ENCODE measurements at places on chromosomes 11 and 22. TPM values are rescaled to one million over a fixed set of nuclear protein-coding genes. Genes with fewer than 3 reads are reported as not detected.

GRCh38 chr11:67700548-67701262, 26.3 kb upstream of the ALDH3B2 start:
- H3K36me3 ChIP-seq: no peaks in the 10 kb centered on the region
- H3K27ac ChIP-seq: no peak overlapping the region
- no peak for DNase-seq
- no peak overlapping the region for H3K4me3 ChIP-seq

DNA sequence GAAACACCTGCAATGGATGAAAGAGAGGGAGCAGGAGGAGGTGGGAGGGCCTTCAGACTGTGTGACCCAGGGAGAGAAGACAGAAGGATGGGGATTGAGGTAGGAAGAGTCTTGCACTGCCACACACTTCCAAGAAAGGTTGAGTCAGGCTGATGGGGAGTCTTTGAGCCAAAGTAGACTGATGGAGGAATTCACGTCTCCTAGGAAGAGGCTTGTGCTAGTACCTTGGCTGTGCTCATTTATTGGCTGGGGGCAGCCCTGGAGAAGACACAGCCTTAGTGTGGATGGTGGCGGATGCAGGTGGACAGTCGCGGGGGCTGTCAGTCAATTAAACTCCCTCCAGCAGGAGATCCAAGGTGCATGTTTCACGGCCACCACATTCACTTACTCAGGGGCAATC, 16.2 kb upstream of the ACCSL start:
- no peak overlapping the region for H3K27ac ChIP-seq
- no peak overlapping the region for H3K4me3 ChIP-seq
- no peaks in the 10 kb centered on the region for H3K36me3 ChIP-seq
- H3K27me3 ChIP-seq: no peaks in the 10 kb centered on the region
- DNase-seq: no peak

DNA sequence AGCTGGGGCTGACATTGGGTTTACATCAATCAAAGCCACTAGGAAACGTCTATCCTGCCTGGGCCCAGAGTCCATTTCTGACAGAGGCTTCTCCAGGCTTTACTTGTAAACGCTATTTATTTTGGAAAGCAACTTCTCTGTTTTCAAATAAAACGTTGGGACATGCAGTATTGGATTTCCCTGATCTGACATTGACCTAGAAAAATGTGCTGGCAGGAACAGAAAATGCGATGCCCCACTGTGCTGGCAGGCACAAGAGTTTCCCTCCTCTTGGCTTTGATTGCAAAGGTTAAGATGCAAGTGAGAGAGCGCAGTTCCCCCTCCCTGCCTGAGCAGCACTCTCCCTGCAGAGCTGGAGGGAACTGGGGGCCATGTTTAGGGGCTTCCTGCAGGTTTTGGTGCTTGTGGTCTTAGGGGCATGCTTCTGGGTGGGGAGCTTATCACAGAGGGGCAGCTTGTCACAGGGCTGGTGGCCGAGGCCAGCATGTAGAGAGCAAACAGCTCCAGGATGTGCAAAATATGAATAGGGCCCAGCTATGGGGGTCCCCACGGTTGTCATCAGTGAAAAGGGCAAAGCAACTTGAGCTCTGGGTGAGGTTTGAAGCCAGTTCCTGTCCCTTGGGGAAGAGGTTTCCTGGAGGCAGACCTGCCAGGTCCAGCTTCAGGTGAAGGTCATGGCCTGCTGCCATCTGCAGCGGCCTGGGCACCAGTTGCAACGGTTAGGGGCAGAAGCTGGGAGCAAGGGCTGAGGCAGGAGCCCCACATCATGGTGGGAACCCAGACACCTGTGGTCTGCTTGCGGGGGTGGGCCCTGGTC, 42.3 kb upstream of the DKK3 start:
- H3K27me3 ChIP-seq: no peaks in the 10 kb centered on the region
- no peak overlapping the region for H3K4me3 ChIP-seq
- H3K27ac ChIP-seq: no peak overlapping the region
- H3K36me3 ChIP-seq: no peaks in the 10 kb centered on the region

Gene DDT
- total RNA-seq: 97.4 TPM

DNA sequence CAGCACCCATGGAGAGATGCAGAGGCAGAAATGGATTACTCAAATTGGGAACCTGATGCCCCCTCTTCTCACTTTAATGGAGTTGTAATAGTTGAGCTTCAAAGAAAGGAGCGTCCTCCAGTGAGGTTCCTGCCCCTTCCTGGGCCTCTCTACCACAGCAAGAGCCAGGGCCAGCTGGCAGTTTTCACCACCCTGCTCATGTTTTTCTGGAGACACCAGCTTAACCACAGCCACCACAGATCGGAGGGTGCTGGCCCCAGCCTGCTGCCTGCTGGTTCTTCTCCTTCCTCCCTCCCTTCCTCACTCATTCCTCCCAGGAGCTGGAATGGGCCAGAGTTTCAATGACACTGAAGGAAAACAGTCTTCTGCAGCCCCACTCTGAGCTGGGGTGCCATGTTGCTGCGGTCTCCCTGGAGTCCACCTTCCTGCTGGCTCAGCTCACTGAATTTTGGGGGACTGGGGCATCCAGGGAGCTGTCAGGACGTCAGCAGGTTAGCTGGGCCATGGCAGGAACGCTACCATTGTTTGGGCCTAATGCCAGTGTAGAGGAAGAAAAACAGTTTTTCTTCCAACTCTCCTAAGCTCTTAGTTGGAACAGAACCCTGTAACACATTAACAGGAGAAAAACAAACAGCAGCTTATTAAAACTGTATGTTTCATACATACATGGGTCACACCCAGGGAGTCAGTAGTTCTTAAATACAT, 57.7 kb downstream of the TRAF6 start:
- H3K27ac ChIP-seq: no peak overlapping the region
- peaks cover 18% of the 10 kb centered on the region for H3K4me1 ChIP-seq
- DNase-seq: no peak
- no peaks in the 10 kb centered on the region for H3K27me3 ChIP-seq
- no peaks in the 10 kb centered on the region for H3K36me3 ChIP-seq
- H3K4me3 ChIP-seq: no peak overlapping the region

DNA sequence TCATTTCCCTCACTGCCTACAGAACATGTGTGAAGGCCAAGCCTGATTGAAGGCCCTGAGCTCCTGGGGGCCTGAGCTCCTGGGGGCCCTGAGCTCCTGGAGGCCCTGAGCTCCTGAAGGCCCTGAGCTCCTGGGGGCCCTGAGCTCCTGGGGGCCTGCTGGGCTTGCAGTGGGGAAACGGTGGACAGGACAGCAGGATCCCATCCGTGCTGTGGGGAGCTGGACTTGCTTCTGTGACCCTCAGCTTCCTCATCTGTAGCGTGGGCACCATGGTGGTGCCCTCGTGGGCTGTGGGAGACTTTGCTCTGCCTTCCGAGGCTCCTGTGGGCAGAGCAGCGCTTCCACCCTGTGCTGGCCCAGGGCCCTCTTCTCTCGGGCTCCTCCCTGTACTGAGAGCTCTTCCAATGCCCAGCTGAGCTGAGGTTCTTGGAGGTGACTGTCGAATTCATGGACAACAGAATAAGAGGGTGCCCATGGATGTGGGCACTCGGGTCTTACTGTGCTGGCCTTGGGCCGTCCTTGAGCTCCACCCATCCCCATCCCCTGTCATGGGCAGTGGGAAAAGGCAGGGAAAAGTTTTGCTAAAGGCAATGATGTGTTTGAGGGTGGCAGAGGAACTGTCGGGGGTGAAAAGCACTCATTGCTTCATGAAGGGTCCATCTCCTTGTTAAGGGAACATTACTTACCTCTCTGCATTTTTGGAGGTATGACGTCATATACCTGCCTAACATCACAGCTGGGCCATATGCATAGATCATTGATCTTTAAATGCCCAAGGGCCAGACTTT, 786.7 kb downstream of the TBC1D22A start:
- DNase-seq: peak; percentile 47
- no peaks in the 10 kb centered on the region for H3K4me1 ChIP-seq
- no peak overlapping the region for H3K4me3 ChIP-seq

DNA sequence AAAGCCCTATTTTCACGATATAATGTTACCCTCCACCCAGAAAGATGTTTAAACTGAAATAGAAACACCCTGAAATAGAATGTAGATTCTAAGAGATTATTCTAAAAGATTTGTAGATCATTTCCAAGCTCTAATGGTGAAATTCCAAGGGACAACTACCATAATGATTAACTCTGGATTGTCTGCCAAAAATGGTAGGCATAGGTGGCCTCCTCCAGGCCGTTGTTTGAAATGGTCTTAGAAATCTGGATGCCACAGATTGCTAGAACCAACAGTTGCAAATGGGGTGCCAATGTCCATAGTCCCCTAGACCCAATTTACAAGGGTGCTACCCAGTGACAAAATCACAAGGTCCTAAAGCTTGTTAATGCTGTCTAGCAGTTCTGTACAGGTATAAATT, 6.7 kb upstream of the SLC6A5 start:
- H3K27me3 ChIP-seq: peaks cover 15% of the 10 kb centered on the region
- no peak for DNase-seq
- no peaks in the 10 kb centered on the region for H3K36me3 ChIP-seq
- no peak overlapping the region for H3K27ac ChIP-seq
- H3K4me3 ChIP-seq: no peak overlapping the region

DNA sequence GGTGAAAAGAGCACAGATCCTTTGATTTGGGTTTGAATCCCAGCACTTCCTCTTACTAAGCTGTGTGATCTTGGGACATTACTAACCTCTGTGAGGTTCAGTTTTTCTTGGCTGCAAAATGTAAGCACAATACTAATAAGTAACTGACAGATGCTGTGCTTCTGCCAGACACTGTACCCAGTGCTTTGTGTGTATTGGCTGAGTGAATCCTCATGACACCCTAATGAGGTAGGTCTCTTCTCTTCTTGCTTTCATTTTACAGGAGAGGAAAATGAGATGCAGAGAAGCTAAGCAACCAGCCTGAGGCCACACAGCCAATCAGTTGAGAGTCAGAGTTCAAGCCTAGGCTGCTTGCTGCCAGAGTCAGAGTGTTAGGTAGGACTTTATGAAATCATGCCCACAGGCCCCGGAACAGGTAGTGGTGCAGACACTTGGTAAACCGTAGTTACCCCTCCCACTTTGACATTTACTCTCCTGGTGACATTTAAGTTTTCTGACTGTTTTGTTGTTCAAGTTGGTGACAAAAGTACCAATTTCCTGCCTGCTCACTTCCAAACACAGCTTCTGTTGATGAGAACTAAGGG, 21.2 kb downstream of the PTPRJ start:
- H3K27me3 ChIP-seq: no peaks in the 10 kb centered on the region
- H3K27ac ChIP-seq: peak overlapping the region; percentile 40
- DNase-seq: no peak
- H3K36me3 ChIP-seq: no peaks in the 10 kb centered on the region
- H3K4me1 ChIP-seq: peaks cover 58% of the 10 kb centered on the region

- no peaks in the 10 kb centered on the region for H3K27me3 ChIP-seq
- H3K4me1 ChIP-seq: no peaks in the 10 kb centered on the region
- no peak overlapping the region for H3K27ac ChIP-seq
These were observed 288.7 kb upstream of the CTSC start for GRCh38 chr11:88626216-88626615.

DNA sequence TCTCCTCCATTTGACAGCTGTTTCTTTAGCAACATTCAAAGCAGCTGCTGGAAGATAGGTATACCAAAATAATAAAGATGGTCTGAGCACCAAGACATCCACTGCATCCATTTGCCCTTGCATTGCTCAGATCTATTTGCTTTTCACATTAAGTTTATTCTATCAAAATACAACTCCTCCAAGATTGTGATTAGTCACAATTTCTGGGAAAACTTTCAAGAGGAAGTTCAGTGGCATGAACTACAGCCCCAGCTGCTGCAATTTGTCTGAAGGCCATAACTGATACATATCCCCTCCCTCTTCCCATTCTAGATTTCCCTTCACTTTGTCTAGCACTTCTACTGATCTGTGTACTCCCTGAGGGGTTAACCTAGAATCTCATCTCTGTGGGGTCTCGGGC, 117.5 kb upstream of the CEP126 start:
- H3K4me1 ChIP-seq: no peaks in the 10 kb centered on the region
- no peaks in the 10 kb centered on the region for H3K27me3 ChIP-seq
- no peak overlapping the region for H3K4me3 ChIP-seq
- H3K27ac ChIP-seq: no peak overlapping the region
- H3K36me3 ChIP-seq: no peaks in the 10 kb centered on the region
- DNase-seq: no peak

Gene OR2AG2
- total RNA-seq: 0.19 TPM

Gene ACR
- total RNA-seq: 1.6 TPM

Gene RIMBP3B
- total RNA-seq: 0.16 TPM

DNA sequence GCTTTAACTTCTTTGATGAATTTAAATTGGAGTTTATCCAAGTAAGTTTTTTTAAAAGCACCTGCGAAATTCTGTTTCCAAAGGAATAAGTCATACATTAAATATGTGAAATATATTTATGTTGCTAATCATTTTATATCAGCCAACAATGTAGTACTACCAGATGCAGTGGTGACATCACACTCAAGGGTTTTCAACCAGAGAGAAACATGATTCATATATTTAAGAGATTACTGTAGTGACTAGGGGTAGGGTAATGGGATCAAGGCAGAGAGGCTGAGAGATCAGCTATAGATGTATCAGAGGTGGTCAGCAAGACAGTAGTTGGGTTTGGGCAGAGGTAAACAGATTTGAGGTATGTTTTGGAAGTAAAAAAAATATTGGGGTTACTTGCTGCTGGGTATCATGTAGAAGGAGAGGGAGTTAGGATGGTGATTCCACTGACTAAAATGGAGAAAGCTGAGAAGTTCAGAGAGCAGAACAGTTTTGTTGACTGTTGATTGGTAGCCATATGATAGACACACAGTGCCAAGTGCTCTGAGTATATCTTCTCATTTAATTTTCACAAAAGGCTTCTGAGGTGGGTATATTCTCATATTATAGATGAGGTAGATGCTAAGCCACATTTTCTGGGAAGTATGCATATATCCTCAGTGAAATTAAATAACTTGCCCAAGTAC, 39.4 kb downstream of the CEP57 start:
- H3K36me3 ChIP-seq: peaks cover 2% of the 10 kb centered on the region
- H3K27me3 ChIP-seq: no peaks in the 10 kb centered on the region
- no peaks in the 10 kb centered on the region for H3K4me1 ChIP-seq
- H3K4me3 ChIP-seq: no peak overlapping the region

DNA sequence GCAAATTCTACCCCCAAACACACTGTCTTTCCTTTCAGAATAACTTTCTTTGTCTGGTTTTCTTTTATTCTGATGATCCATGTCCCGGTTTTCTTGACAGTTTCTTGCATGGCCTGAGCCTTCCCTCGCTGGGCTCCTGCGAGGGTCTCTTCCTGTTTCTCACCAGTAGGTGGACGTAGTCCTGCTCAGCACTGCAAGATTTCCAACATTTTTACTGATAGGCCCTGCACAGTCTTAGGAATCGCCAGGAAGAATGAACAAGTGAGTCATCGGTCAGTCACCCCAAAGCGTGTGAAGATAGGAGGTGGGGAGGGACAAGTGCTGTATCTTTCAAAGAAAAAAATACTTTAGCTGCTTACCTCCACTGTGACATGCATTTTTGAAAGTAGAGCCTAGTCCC, 16.9 kb upstream of the KIRREL3 start:
- no peak overlapping the region for H3K27ac ChIP-seq
- no peaks in the 10 kb centered on the region for H3K36me3 ChIP-seq
- H3K4me3 ChIP-seq: no peak overlapping the region
- H3K4me1 ChIP-seq: no peaks in the 10 kb centered on the region
- no peaks in the 10 kb centered on the region for H3K27me3 ChIP-seq

DNA sequence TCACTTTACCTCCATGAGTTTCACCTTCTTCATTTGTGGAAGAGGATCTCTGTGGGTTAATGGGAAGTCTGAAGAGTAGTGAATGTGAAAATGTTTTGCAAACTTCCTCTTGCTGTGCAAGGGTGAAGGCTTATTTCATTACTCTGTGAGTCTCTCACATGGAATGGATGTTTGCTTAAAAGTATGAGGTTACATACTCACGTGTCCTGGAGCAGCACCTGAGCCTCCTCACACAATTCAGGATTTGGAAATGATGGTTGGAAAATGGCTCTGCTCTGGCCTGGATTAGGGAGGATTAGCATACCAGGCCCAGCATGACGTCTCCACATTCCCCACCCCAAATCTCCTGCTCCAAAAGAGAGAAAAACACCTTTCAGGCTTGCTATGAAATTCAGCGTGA, 4.8 kb downstream of the GRAMD1B start:
- H3K27me3 ChIP-seq: no peaks in the 10 kb centered on the region
- no peak overlapping the region for H3K4me3 ChIP-seq
- no peak overlapping the region for H3K27ac ChIP-seq
- H3K36me3 ChIP-seq: no peaks in the 10 kb centered on the region
- no peak for DNase-seq
